ENCODE measurements at places on chromosomes 13 and 19.
A peak's percentile ranks its signal among the peaks of the same experiment; 100 is the strongest.

DNA sequence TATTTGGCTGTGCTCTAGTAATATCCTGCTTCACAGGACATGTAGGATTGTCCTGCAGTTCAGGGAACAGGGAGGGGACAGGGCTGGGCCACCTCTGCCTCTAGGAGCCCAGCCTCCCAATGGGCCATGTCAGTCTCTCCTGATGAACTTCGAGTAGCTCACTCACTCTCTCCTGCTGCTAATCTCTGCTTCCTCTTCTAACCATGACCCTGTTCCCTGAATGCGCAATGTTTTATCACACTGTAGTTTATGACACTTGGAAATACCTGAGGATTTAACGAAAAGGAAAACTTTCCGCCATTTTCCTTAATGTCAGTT lies 9.2 kb downstream of the PARP4 start:
- peaks cover 30% of the 10 kb centered on the region for H3K4me1 ChIP-seq
- no peak for DNase-seq
- H3K36me3 ChIP-seq = peaks cover 6% of the 10 kb centered on the region
- H3K27me3 ChIP-seq = no peaks in the 10 kb centered on the region
- peak overlapping the region; percentile 26 for H3K27ac ChIP-seq

- no peak overlapping the region for H3K4me3 ChIP-seq
- H3K36me3 ChIP-seq = peaks cover 26% of the 10 kb centered on the region
- peaks cover 23% of the 10 kb centered on the region for H3K4me1 ChIP-seq
- H3K27ac ChIP-seq = no peak overlapping the region
- DNase-seq = no peak
Observed at GRCh38 chr19:47726467-47726866, 13.2 kb downstream of the EHD2 start.

- DNase-seq = no peak
- H3K27me3 ChIP-seq = no peaks in the 10 kb centered on the region
- H3K4me3 ChIP-seq = no peak overlapping the region
- H3K36me3 ChIP-seq = no peaks in the 10 kb centered on the region
Observed at GRCh38 chr13:107969546-107969945, 245.8 kb downstream of the LIG4 start.

GRCh38 chr19:17409990-17410389 lies 4.6 kb upstream of the BST2 start:
- H3K27me3 ChIP-seq = no peaks in the 10 kb centered on the region
- DNase-seq = no peak
- no peak overlapping the region for H3K27ac ChIP-seq
- H3K36me3 ChIP-seq = no peaks in the 10 kb centered on the region

DNA sequence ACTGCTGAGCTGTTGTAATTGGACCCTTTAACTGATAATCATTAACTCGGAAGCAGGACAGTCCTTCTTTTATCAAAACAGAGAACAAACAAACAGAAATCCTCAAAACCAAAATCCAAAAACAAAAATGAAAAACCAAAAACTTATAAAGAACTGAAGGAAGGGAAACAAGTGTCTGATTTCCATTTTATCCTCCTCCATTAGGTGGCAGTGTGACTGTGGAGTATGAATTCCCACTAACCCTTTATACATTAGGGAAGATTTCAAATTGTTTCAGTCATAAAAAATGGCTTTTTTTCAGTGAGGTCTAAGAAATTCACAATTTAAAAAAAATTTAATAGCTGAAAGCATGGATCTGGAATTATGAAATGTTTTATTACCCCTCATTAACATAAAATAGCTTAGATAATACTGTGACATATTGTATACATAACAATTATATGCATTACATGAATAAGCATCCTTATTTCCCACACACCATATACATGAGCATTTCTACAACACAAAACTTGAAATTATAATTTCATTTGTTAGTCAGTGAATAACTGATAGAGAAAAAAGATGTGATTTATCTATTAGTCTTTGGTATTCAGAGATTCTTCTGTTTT lies 1074.3 kb upstream of the PCDH9 start:
- no peaks in the 10 kb centered on the region for H3K4me1 ChIP-seq
- H3K36me3 ChIP-seq = no peaks in the 10 kb centered on the region
- DNase-seq = peak; percentile 14
- no peak overlapping the region for H3K4me3 ChIP-seq
- H3K27me3 ChIP-seq = no peaks in the 10 kb centered on the region

DNA sequence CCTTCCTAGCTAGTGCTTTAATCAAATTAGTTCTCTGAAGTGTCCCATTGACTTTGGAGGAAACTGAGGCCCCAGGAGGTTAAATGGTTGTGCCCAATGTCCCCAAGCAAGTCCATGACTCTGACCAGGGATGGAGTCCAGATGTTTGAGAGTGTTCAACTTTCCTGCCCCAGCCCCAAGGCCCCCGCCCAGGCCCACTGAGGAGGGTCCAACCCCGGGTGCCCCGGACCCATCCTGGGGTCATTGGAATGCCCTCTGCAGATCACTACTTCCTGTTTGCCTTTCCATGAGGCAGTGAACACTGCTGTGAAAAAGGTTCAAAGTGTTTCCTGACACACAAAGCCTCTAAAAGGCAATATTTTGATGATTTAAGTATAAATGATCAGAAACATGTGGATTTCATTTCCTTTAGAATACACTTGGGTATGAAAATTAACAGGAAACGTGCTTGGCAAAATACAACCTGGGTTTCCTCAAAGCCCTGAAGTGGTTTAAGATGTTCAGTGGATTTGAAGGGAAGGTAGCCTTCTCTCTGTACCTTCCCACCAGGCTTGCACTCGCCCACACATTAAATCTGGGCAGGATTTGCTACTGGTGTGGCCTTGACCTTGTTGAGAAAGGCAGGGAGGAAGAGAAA lies 335.7 kb downstream of the TSHZ3 start:
- no peak for DNase-seq
- H3K27me3 ChIP-seq = no peaks in the 10 kb centered on the region
- no peaks in the 10 kb centered on the region for H3K36me3 ChIP-seq
- H3K4me3 ChIP-seq = no peak overlapping the region

- H3K27ac ChIP-seq = no peak overlapping the region
- H3K4me1 ChIP-seq = no peaks in the 10 kb centered on the region
- peak; percentile 65 for DNase-seq
- H3K4me3 ChIP-seq = no peak overlapping the region
- H3K36me3 ChIP-seq = no peaks in the 10 kb centered on the region
- H3K27me3 ChIP-seq = no peaks in the 10 kb centered on the region
Observed at GRCh38 chr13:70960841-70961443, 852.7 kb upstream of the KLHL1 start.

DNA sequence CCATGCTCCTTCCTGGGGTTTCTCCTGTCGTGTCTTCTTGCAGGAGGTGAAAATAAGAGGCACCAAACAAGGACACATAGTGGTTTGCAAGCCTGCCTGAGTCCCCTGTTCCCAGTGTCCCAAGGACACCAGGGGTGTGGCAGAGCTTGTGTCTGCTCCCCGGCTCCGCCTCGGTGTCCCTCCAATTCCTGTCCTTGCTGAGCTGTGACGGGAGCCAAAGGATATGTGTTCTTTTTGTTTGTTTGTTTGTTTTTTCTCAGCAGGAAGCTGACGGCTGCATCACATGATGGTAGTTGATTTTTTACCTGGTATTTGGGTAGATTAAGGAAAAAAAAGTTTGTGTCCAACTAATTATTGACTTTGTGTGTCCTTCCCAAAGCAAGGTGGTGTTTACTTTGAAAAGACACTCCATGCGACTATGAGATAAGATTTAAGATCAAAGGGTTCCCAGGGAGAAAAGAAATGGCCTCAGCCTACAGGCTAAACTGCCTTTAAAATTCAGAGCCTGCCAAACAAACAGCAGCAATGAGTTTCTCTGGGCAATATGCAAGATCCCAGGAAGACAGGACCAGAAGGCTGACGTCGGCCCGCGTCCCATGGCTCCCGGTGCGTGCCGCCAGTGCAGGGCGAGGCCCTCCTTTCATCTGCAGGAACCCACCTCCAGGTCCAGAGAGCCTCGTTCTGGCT lies 50.8 kb upstream of the XPO4 start:
- no peak overlapping the region for H3K4me3 ChIP-seq
- H3K36me3 ChIP-seq = no peaks in the 10 kb centered on the region
- H3K4me1 ChIP-seq = no peaks in the 10 kb centered on the region
- no peak for DNase-seq
- peaks cover 4% of the 10 kb centered on the region for H3K27me3 ChIP-seq
- H3K27ac ChIP-seq = no peak overlapping the region

DNA sequence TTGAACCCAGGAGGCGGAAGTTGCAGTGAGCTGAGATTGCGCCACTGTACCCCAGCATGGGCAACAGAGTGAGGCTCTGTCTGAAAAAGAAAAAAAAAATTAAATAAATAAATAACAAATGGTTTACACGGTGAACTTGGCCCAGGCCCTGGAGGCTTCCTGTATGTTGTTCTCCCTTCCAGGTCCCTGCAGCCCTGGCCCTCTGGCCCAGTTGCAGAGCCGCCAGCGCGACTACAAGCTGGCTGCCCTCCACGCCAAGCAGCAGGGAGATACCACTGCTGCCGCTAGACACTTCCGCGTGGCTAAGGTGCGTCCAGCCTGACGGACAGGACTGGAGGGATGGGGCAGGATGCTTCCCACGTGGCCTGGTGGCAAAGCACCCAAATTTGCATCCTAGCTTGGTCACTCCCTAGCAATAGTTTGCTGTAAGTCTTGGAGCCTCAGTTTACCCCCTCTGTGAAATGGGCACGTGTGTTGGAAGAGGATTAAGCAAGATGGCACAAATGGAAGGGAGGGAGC lies 11.9 kb downstream of the CC2D1A start:
- H3K4me3 ChIP-seq = no peak overlapping the region
- no peaks in the 10 kb centered on the region for H3K27me3 ChIP-seq
- DNase-seq = no peak
- no peaks in the 10 kb centered on the region for H3K4me1 ChIP-seq
- H3K36me3 ChIP-seq = peaks cover 5% of the 10 kb centered on the region

- H3K36me3 ChIP-seq = no peaks in the 10 kb centered on the region
- no peak for DNase-seq
- peaks cover 52% of the 10 kb centered on the region for H3K27me3 ChIP-seq
Observed at GRCh38 chr19:41917676-41918075, 10.6 kb downstream of the ERFL start.

DNA sequence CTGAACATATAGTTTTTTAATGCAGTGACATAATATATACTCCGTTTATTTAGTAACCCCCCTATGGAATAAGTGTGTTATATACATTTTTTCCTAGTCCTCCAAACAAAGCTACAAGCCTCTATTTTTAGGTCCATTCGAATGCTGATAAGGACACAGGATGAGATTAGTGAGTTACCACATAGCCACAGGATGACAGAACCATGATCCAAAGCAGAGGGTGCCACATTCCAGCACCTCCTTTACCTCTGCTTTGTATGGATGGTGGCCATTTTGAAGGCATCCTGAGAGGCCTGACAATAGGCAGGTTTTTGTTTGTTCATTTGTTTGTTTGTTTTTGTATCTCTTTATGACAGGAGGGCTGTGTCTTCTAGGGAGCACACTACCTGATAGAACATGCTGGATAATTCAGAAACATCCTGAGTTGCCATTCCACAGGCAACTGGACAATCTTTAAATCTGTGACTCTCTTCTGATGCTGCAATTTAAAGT lies 186.3 kb downstream of the MTUS2 start:
- no peaks in the 10 kb centered on the region for H3K27me3 ChIP-seq
- H3K4me3 ChIP-seq = no peak overlapping the region
- H3K4me1 ChIP-seq = no peaks in the 10 kb centered on the region
- no peaks in the 10 kb centered on the region for H3K36me3 ChIP-seq
- H3K27ac ChIP-seq = no peak overlapping the region

- no peak for DNase-seq
- H3K4me1 ChIP-seq = no peaks in the 10 kb centered on the region
- no peak overlapping the region for H3K27ac ChIP-seq
Observed at GRCh38 chr19:5189318-5189607, 151.3 kb downstream of the PTPRS start.

- H3K4me1 ChIP-seq = no peaks in the 10 kb centered on the region
- no peaks in the 10 kb centered on the region for H3K27me3 ChIP-seq
Observed at GRCh38 chr19:43610493-43610892, 1.4 kb upstream of the SRRM5 start.

DNA sequence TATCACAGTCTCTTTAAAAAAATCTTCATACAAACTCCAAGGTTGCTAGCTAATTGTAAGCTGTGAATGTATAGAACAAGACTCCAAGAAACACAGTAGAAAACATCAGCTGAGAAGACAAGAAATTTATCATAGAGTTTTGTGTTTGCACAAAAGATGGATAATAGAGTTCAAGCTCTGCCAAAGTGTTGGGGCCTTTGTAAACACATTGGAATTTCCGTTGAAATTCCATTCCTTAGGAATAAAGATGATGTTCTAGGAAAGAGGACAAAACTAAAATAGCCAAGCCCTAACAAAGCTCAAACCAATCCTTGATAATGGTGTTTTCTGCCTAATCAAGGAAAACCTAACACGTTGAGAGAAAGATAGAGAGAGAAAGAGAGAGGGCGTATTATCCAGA lies 20.6 kb downstream of the LRRC63 start:
- H3K27ac ChIP-seq = peak overlapping the region; percentile 23
- H3K4me3 ChIP-seq = no peak overlapping the region
- no peaks in the 10 kb centered on the region for H3K36me3 ChIP-seq
- DNase-seq = peak; percentile 40
- no peaks in the 10 kb centered on the region for H3K27me3 ChIP-seq
